ENCODE measurements at places on chromosomes 1 and 21.
A peak's percentile ranks its signal among the peaks of the same experiment; 100 is the strongest.

- no peak for DNase-seq
These were observed 22.4 kb downstream of the ESRRG start for GRCh38 chr1:216700779-216701178.

DNA sequence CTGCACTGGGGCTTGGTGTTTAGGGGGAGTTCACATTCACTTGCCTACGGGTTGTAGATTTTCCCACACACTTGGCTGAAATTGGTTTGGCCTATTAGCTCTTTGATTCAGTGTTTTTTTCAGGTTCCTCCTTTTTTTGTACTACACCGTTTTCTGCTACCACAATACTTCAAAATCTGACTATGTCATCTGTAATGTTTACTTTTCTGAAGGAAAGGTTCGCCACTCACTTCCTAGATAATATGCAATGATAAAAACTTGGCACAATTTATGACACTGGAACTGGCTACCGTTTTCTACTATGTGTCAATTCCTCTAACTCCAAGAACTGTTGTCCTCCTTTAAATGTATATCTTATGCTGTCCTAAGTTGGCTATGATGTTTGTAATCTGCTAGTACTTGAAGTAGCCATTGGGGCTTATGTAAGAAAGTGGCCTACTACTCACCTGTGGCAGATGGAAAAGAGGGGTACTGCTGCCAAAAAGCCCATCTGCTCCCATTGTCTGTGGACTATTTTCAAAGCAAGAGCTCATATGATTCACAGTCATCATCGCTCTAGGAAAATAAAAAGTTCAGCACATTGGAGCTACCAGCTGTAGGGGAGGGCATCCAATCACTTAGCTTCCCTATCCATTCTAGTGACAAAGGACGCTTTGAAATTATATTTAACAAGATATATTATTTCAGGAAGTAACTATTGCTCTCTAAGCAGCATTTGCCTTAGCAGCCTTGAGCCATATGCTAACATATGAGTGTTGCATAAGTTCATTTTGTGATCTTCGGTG is 42.4 kb upstream of the BACH1 start:
- no peak for DNase-seq

- no peak for DNase-seq
These were observed 13.1 kb downstream of the ICMT start for GRCh38 chr1:6222636-6223035.

GRCh38 chr1:164440232-164440631 is 118.8 kb upstream of the PBX1 start:
- no peak for DNase-seq

GRCh38 chr1:32540605-32541004 is 1.4 kb downstream of the ZBTB8A start:
- DNase-seq = no peak

DNA sequence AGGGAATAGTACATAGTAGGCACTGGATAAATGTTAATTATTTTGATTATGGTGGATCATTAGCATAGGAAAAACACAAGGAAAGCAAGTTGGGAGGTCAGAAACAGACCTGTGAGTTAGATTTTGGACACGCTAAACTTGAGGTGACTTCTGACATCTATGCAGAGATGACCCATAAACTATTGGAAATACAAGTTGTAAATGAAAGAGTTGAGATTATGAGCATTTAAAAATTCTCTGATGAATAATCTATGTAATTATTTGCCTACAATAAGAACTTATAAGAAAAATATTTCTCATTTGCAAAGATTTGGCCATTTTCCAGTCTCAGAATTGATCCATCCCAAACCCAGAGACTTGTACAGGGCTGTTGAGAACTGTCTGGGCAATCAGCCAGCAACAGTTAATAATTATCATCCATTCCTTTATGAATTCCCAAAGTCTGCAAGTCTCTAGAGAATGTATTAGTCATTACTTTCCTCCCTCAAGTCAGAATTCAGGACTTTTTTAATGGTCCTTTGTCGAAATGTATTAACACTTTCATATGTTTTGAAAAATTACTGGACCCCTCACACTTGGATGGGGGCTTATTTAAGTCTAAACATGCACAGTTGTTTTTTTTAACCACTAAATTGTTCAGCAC is 19.4 kb upstream of the SLAMF6 start:
- no peak for DNase-seq

DNA sequence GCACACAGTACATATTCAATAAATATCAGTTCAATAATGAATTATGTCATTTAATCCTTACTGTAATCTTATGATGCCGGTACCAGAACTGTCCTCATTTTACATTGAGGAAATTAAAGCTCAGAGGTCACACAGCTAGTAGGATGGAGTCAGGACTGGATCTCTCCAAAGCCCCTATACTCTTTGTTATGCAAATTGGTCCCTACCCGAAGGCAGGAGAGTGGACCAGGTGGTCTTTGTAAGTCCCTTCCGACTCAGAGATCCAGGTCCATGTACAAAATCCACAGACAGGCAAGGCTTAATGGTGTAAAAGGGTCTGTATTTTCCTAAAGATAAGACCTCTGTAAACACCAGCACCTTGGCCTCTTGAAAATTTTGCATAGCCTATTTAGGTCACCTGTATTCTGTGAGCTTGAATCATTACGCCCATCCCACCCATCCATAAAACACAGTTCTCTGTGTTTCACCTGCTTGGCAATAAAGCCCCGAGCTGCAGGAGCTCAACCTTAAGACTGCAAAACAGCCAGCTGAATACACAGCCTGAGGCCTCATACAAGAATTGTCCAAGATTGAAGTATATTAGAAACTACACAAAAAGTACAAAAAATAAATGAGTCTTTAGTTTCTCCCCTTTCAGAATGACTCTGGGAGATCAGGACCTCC is 41.7 kb downstream of the PLXNA2 start:
- DNase-seq = peak; percentile 44

DNA sequence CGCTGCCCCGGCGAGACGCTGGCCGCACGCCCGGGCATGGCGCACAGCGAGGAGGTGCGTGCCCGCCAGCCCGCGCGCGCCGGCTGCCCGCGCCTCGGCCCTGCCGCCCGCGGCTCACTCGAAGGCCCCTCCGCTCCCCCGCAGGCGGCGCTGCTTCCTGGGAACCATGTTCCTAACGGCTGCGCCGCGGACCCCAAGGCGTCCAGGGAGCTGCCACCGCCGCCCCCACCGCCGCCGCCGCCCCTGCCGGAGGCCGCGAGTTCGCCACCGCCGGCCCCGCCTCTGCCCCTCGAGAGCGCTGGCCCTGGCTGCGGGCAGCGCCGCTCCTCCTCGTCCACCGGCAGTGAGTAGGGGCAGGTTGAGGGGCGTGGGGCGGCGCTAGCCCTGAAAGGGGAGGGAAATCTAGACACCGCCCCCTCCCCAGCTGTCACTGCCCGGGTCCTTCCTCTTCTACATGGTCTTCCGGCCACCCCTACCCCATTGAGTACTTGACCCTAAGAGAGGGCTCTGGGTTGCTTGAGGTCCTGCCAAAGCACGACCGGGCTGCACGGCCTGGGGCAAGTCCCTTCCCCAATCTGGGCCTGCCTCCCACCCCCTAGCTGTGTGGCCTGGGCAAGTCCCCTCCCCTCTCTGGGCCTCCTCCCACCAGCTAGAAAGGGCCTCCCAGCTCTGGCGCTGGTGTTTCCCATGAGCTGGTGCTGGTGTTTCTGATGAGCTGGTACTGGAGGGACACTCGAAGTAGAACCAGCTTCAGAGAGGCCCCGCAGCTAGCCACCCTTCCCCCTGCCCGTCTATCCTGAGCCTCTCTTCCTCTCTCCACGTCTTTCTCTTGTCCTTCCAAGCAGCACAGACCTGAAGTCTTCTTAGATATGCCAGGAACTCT is 17.0 kb downstream of the TNFRSF25 start:
- DNase-seq = no peak

GRCh38 chr1:221264848-221265247 is 385.6 kb downstream of the HLX start:
- no peak for DNase-seq

- DNase-seq = no peak
These were observed 414.3 kb upstream of the NR5A2 start for GRCh38 chr1:199612976-199613774.

DNA sequence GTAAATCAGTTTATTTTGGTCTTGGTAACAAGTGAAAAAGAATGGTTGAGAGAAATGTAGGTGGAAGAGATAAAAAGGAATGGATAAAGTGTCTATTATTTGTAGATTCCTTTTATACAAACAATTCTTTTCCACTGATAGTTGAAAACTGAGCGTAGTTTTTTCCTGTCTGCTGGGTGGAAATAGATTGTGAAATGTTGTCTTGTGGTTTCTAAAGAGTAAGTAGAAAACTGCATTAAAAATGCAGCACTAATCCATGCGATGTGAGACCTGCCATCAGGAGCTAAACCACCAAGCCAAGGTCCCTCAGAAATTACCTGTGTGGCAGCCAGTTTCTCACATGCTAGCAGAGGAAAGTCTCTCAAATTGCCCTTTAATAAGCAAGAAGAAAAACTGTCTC is 103.2 kb upstream of the SLC44A3 start:
- no peak for DNase-seq

GRCh38 chr1:38004284-38005108 is 818 bp downstream of the FHL3 start:
- no peak for DNase-seq

DNA sequence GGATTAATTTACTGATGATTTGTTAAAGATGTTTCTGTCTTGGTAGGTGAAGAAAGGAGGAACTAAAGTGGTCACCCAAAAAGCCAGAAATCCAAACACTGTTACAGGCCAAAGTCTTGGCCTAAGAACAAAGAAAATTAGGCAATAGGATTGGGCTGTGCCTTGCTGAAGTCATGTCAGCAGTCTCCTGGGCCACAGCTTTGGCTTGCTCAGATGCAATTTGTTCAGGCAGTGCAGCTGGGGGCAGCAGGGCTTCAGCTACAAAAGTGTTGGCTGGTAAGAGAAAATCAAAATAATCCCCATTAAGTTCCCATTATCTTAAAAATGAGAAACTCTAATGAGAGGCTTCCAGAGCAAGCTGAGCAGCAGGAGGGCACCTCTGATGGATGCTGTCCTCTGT is 14.0 kb upstream of the RAP1A start:
- no peak for DNase-seq

DNA sequence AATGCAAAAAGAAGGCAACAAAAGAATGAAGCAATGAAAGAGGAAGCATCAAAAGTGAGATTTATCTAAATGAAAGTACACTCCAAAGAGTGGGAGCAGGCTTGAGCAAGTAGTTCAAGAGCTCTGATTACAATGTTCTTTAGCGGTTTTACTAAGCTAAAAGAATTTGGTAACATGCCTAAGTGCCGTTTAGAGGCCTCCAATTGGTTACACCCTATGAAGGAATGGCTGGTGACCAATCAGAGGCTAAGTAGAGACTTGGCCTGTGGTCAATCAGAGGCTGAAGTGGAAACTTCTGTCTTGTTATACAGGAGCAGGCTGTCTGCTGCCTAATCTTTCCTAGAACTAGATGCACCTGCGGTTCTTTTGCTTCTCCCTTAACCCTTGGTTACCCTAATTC is 59.1 kb downstream of the PTGFR start:
- no peak for DNase-seq

GRCh38 chr1:59892841-59893811 is 33.4 kb downstream of the CYP2J2 start:
- peak; percentile 23 for DNase-seq

DNA sequence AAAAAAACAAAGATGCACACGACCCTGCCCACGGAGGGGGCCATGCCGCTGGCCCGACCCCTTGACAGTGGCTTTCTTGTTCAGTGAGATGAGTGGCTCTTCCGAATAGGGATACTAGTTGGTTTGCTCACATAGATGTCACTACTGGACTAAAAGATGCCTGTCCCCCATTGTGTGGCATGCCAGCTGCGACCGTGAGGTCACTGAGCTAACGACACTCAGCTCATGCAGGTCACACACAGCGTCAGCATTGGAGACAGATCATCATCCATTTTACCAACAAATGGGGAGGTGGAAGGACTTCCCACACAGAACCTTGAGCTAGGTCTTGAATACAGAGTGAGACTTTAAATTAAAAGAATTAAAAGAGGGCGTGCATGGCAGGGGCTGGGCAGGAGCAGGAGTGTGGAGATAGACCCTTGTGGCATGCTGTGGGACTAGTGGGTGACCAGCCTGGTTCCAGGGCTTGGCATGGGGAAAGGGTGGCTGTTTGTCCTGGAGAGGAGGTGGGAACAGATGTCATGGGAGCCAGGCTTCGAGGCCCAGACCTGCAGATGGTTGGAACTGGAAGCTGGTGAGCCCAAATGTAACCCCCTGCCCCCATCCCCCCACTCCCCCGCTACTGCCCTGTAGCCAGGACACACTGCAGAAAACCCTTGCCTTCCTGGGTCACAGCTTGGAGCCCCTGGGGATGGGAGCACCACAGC is 12.4 kb downstream of the SLC1A7 start:
- DNase-seq = no peak

DNA sequence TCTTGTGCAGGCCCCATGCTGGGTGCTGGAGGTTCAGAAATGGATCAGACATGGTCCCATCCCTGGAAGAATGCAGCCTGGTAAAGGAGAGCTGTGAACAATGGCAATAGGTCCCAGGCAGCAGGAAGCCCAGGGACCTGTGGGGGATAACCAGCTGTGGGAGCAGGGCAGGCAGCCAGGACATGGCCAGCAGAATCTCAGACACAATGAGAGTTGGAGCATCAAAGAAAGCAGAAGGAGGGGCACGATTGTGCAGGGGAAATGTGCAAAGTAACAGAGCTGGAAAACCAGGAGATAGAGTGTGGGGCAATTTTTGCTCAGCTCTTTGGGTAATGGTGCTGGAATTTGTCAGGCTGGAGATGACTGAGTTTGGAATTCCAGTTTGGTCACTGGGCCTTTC is 44.3 kb downstream of the C8B start:
- DNase-seq = no peak

DNA sequence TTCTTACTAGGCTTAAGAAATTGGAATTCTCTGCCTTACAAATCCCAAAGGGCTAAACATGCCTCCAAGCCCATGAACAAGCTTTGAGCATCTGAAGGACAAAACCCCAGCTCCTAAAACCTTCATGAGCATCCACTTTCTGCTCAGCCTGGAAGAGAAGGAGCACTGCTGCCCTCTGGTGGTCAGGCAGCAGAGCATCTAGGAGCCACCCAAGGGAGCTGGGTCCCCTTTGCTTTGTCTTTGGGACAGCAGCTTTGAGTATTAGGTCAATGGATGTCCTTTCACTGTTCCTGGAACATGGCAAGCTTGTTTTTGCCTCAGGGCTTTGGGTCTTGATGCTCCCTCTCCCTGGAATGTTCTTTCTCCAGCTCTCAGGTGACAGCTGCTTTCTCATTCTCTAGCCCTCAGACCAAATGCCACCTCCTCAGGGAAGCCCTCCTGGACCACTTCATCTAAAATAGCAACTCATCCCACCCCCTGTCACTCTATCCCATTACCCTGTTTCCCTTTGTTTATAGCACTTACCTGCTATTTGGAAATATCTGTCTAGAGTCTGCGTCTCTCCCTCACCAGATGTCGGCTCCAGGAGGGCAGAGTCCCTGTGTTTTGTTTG is 25.7 kb downstream of the RAB7B start:
- DNase-seq = peak; percentile 40

GRCh38 chr1:52928015-52928404 is 934 bp downstream of the SCP2 start:
- DNase-seq = no peak

GRCh38 chr1:175690298-175690697 is 53.1 kb downstream of the TNR start:
- no peak for DNase-seq
